Stimulated activated CD4-positive, alpha-beta T cell treated with anti-CD3 and anti-CD28 coated beads, TNF-alpha, amount 100 ng/mL, for 48 hours (primary cell): ENCODE measurements at places on chromosomes 13 and 19.

- no peak for DNase-seq
Measured at GRCh38 chr13:51807041-51807440, 3.1 kb upstream of the DHRS12 start.

DNA sequence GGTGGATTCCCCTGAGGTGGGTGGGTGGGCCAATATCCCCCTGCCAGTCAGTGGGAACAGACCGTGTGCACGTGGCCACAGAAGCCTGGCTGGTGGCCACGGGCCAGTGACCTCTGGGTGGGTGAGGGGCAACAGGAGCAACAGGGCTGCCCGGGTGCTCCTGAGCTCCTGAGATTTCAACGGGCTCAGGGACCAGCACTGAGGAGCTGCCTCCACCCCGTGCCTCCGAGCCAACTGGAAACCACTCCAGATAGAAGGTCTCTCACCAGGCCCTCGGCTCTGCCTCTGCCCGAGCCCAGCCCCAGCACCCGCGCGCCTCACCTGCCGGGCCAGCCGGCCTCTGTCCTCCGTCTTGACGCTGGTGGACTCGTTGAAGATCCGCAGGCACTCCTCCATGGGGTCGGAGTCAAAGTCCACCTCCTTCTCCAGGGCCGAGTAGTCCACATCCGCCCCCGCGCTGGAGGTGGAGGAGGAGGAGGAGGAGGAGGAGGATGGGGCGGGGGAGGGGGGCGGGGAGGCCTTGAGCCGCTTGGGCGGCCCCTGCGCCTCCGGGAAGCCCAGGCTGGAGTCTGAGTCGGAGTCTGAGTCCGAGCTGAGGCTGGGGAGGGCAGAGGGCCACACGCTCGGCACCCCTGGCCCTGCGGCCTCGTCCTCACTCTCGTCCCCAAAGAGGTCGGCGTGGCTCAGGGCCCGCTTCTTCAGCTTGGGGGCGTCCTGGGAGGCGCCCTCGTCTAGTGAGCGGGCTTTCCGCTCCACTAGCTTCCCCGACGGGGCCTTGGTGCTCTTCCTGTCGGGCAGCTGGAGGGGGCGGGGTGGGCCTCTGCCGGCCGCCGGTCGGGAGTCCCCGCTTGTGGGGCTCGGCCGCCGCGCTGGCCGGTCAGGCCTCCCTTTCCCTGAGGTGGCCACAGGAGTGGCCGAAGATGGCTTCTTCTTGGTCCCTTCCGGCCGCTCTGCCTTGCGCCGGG lies 14.8 kb upstream of the ATP8B3 start:
- no peak for DNase-seq

GRCh38 chr13:93963266-93964145 lies 516.0 kb downstream of the DCT start:
- no peak for DNase-seq

DNA sequence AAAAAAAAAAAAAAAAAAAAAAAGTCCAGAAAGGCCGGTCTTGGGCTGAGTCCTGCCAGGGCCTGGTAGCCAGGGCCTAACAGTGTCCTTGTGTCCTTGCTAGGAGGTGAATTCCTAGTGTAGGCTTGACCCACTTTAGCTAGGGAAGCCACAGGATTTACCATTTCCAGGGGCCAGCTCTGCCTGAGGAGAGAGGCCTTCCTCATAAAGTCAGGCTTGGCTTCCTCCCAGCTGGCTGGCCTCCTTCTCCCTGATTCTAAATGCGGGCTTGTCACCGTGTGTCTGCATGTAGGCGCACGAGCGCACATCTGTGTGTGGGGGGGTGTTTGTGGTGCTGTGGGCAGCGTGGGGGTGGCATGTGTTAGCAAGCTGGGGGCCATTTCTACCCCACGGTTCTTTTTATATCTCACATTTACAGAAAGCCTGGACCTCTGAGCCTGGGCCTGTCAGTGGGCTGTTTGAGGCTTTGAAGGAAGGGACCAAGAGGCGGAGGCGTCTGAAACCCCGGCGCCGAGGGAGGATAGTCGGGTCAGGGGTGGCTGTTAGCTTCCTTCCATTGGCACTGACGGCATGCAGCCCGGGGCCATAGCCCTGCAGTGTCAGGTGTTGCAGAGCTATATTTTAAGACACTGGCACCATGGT lies 31.7 kb downstream of the IER2 start:
- no peak for DNase-seq

DNA sequence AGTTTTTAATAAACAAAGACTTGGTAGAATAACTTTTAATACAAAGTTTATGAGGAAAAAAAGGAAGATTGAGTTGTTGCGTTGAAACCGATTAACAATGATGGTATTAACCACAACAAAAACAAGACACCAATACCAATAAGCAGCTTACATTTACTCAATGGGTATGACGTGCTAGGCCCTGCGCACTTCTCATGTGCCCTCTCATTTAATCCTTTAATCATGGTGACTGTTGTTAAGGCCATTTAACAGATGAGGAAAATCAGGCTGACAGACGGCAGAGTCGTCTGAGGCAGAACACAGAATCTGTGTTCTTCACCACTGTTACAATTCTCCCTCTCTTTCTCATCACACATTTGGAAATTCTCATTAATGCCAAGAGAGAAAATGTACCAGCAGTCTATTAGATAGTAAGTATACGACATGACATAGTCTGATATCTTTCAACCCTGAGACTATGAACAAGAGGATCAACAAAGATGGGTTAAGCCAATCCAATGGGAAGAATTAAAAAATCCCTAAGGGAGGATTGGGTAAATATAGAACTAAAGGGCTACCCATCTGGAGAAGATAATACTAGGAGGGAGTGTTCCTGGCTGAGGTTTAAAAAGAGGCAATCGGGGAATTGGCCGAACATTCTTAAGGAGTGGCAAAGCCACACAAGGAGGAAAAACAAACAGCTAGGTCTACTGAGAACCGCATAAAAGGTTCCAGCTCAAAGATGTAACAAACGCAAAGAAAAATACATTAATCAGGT lies 54.0 kb downstream of the DOCK9 start:
- DNase-seq = no peak

DNA sequence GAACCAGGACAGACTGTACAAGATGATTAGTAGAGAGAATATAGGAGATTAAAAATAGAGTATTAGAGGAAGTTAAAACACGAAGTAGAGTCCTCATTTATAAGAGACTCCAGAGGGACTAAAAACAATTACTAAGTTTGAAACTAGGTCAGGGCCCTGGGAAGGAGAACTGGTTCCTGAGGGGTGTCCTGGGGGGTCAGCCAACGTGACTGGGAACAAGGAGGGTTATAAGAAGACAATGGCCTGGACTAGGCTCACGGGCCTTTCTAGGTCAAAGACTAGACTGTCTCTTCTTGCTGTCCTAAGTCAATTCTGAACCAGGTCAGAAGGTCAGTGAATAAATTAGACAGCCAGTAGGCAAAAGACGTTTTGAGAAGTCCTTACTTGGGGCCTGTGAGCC lies 165.3 kb downstream of the IER2 start:
- DNase-seq = no peak
